ENCODE measurements at places on chromosomes 5 and 9. TPM values are rescaled to one million over a fixed set of nuclear protein-coding genes. Genes with fewer than 3 reads are reported as not detected.

GRCh38 chr9:111943746-111944145 is 47.1 kb downstream of the UGCG start:
- no peak for DNase-seq

DNA sequence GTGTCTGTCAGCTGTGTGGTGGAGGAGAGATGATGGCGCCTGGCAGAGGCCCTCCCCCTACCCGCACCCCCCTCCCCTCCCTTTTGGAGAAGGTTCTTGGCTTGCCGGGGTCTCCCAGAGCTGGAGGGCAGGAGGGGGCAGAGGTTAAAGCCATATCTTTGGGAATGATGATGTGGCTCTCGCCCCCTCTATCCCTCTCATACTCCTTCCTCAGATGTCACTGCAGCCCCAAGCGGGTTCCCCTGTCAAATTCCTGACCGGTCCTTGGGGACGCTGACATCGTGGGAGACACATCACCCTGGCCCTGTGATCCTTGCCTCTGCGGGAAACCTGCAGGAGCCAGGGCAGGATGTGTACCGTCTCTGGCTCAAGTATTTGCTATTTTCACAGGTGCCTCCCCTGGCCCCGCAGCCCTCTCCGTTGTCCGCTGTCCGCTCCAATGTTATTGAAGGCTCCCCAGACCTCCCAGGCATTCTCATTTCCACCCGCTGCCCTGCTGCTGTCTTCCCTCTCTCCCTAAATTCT is 109.5 kb downstream of the FOXD1 start:
- DNase-seq = no peak

DNA sequence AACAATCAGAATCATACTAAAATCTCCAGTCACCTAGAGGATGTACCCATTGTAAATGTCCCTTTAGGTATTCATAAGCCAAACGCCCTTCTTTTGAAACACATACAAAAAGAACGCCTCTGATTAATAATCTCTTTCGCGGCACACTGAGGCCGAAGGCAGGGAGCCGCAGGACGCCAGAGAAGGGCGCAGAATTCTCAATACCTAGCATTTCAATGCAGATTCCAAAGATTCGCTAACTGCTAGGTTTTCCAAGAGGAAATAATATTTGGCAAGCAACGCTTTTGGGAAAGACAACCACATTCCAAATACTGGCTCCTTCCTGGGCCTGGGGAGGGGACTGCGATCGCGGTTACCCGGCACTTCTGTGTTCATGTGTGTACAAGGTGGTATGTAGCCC is 203.3 kb downstream of the MEF2C start:
- DNase-seq = no peak

The SAXO1 gene
- 0.47 TPM for total RNA-seq

Measured in T-cell (primary cell).